ENCODE measurements at places on chromosomes 2 and 18. TPM values are rescaled to one million over a fixed set of nuclear protein-coding genes. Genes with fewer than 3 reads are reported as not detected.

GRCh38 chr2:134276381-134277172, 22.7 kb downstream of the MGAT5 start:
- peaks cover 11% of the 10 kb centered on the region for H3K4me1 ChIP-seq
- no peaks in the 10 kb centered on the region for H3K27me3 ChIP-seq
- no peak for DNase-seq
- H3K27ac ChIP-seq = no peak overlapping the region

- H3K27me3 ChIP-seq = no peaks in the 10 kb centered on the region
- no peak overlapping the region for H3K27ac ChIP-seq
- no peaks in the 10 kb centered on the region for H3K36me3 ChIP-seq
- H3K4me3 ChIP-seq = no peak overlapping the region
- no peaks in the 10 kb centered on the region for H3K4me1 ChIP-seq
These were observed 728.1 kb upstream of the SOX11 start for GRCh38 chr2:4964001-4964540.

DNA sequence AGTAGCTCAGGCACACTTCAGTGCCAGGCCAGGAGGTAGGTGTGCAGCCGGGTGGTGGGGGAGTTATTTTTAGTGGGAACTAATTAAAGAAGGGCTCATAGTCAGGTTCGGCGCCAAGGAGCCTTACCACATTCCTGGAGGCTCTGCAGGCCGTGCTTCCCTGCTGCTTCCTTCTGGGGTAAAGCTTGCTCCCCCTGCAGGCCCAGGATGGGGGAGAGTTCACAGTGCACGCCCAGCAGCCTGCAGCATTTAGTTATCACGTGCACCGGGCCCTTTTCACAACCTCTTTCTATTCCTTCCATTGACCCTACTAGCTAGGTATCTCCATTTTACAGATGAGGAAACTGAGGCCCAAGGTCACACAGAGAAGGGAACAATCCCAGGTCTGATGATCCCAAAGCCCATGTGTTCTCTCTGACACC, 2.5 kb downstream of the KCNF1 start:
- no peak for DNase-seq
- peaks cover 43% of the 10 kb centered on the region for H3K27me3 ChIP-seq
- no peak overlapping the region for H3K4me3 ChIP-seq
- H3K4me1 ChIP-seq = no peaks in the 10 kb centered on the region
- no peak overlapping the region for H3K27ac ChIP-seq

DNA sequence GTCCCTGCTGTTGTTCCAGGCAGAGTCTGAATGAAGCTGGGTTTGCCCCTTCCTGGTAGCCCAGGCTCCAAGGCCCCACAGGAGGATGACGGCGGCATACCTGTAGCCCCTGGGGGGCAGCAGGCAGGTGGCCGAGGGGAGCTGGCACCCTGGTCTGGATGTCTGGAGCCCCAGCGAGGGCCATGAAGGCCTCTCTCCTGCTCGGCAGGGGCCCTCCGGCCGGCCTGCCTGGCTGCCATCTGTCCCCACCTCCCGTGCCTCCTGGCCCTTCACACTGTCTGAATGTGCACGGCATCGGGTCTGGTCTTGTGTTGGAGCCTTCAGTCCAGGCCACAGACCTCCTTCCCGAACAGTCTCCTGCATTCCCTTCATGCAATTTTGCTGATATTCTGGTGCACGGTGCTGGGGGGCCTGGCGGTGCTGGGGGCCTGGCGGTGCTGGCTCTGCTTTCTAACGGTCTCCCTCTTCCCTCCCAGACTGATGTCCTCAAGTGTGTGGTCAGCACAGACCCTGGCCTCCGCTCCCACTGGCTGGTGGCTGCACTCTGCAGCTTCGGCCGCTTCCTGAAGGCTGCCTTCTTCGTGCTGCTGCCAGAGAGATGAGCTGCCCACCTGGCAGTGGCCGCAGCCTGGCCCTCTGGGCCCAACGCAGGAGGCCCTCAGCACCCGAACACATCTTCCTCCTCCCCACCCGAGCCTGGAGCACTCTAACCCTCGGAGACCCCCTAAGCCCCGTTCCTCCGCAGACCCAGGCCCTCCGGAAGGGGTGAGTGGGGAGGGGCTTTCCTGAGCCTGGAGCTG, 13.5 kb downstream of the BOK start:
- no peak for DNase-seq
- H3K4me3 ChIP-seq = no peak overlapping the region
- no peaks in the 10 kb centered on the region for H3K36me3 ChIP-seq
- no peaks in the 10 kb centered on the region for H3K4me1 ChIP-seq
- H3K27ac ChIP-seq = no peak overlapping the region
- no peaks in the 10 kb centered on the region for H3K27me3 ChIP-seq

- H3K4me3 ChIP-seq = no peak overlapping the region
- H3K4me1 ChIP-seq = no peaks in the 10 kb centered on the region
- no peak overlapping the region for H3K27ac ChIP-seq
- H3K27me3 ChIP-seq = no peaks in the 10 kb centered on the region
- no peak for DNase-seq
These were observed 350.8 kb upstream of the NT5C1B start for GRCh38 chr2:18940184-18940583.

- H3K27me3 ChIP-seq = no peaks in the 10 kb centered on the region
- peak; percentile 38 for DNase-seq
- H3K27ac ChIP-seq = no peak overlapping the region
- H3K36me3 ChIP-seq = peaks cover 34% of the 10 kb centered on the region
- H3K4me1 ChIP-seq = peaks cover 15% of the 10 kb centered on the region
- no peak overlapping the region for H3K4me3 ChIP-seq
These were observed 37.6 kb upstream of the MCM6 start for GRCh38 chr2:135913727-135914365.

GRCh38 chr18:61734396-61734795, 158.4 kb downstream of the RNF152 start:
- no peaks in the 10 kb centered on the region for H3K36me3 ChIP-seq
- H3K4me1 ChIP-seq = no peaks in the 10 kb centered on the region
- no peaks in the 10 kb centered on the region for H3K27me3 ChIP-seq
- H3K4me3 ChIP-seq = no peak overlapping the region
- DNase-seq = no peak

DNA sequence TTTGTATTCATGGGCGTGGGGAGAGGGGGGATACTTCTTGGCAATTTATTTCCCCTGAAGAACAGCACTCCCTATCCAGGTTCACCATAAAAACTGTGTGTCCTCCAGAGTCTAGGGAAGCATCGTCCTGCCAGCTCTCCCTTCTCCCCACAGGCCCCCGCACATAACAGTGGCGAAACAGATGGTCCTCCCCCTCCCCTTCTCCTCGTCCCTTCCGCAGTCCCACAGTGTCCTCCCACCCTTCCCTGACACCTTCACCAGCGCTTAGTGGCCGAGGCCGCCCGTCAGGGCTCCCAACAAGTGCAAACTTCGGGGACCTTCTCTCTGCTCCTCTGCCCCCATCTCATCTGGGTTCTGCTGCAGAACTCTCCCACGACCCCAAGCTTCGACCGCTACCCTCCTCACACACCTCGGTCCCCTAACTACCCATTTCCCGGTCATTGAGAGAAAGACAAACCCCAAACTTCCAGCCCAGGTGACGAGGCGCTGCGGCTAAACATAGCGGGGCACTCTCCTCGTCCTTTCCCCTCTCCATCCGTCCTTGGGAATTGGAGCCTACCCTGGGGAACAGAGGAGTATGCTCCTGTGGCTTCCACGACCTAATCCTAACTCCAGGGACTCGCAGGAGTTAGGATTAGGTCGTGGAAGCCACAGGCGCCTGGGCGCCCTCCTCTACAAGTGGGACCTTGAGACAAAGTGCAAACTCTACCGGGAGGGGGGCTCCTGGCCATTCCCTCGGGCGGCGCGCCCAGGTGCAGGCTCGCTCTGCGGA, 971 bp downstream of the ZNF385B start:
- no peak overlapping the region for H3K4me3 ChIP-seq
- H3K36me3 ChIP-seq = no peaks in the 10 kb centered on the region
- H3K27ac ChIP-seq = no peak overlapping the region
- peaks cover 72% of the 10 kb centered on the region for H3K27me3 ChIP-seq
- no peak for DNase-seq

Gene PLCD4
- 0.38 TPM for total RNA-seq

DNA sequence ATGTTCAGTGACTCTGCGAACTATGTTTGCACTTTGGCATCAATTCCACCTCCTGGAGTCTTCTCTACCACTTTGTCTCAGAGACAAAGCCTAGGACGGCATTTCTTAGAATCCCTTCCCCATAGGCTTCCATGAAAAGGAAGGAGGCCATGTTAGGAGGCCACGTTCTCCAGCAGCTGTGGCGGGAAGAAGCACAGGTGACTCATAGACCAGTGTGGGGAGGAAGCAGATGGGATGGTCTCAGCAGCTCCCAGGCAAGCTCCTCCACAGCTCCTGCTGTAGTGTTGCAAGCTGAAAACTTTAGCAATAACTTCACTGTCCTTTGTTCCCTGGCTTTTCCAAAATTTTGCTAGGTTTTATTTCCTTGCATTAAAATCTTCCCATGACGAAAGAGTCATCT, 781.3 kb upstream of the ID2 start:
- H3K4me3 ChIP-seq = no peak overlapping the region
- H3K4me1 ChIP-seq = peaks cover 23% of the 10 kb centered on the region
- peaks cover 4% of the 10 kb centered on the region for H3K36me3 ChIP-seq
- no peaks in the 10 kb centered on the region for H3K27me3 ChIP-seq
- peak overlapping the region; percentile 22 for H3K27ac ChIP-seq

Gene CD207
- not detected for total RNA-seq

Gene ITGB6
- not detected for total RNA-seq

GRCh38 chr2:168607992-168608391, 151.9 kb downstream of the CERS6 start:
- no peak for DNase-seq
- no peaks in the 10 kb centered on the region for H3K27me3 ChIP-seq
- H3K36me3 ChIP-seq = peaks cover 17% of the 10 kb centered on the region
- no peak overlapping the region for H3K4me3 ChIP-seq

Gene FEV
- total RNA-seq = not detected

GRCh38 chr2:96099861-96100798, 16.2 kb downstream of the ADRA2B start:
- H3K36me3 ChIP-seq = peaks cover under 1% of the 10 kb centered on the region
- H3K27me3 ChIP-seq = peaks cover 6% of the 10 kb centered on the region
- no peak overlapping the region for H3K4me3 ChIP-seq
- H3K4me1 ChIP-seq = no peaks in the 10 kb centered on the region
- H3K27ac ChIP-seq = no peak overlapping the region

GRCh38 chr18:59917422-59917821, 17.6 kb downstream of the PMAIP1 start:
- H3K4me3 ChIP-seq = no peak overlapping the region
- DNase-seq = no peak
- H3K27ac ChIP-seq = no peak overlapping the region
- peaks cover 23% of the 10 kb centered on the region for H3K4me1 ChIP-seq
- H3K36me3 ChIP-seq = no peaks in the 10 kb centered on the region

DNA sequence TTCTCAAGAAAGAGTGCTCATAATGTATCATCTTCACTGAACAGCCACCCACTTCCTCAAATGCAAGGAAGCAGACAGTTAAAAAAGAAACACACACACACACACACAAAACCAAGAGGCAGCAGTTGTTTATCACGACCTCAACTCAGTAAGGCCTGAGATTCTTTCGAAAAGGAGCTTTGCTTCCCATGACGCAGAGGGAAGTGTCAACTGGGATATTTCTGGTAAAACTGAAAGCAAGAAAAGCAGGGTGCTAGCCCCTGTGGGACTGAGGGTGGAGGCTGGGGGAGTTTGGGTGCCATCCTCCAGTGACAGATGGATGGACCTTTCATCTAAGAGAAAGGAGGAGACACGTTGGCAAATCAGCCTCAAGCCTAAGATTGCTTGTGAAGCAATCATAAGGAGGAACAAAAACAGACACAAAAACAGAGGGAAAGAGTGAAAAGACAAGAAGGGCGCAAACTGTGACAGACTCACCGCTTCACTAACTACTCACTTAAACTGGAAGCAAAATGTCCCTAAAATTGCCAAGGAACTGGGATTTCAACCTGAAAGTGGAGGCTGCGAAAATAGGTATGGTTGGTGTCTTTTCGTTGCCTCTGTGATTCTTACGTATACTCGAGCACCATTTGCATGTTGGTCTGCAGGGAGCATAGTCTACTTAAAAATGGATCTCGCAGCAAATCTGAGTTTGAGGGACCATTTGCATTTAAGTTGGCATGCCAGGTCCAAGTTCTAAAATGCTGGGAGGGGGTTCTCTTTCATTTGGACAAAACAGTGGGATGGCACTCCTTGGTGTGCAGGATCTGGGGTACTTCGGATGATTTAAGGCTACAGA, at the start of gene ARHGAP25:
Gene ARHGAP25 (plus strand): TSS at position 124 of the 838 bp plus-strand sequence. CDS start 389 bp downstream, at position 513.
- no peak within 1 kb of the TSS for H3K4me3 ChIP-seq
- peaks cover 38% of the 10 kb centered on the region for H3K36me3 ChIP-seq
- peak; percentile 68 for DNase-seq
- no peak within 1 kb of the TSS for H3K27ac ChIP-seq

Gene AP1S3
- 6.9 TPM for total RNA-seq

- no peak overlapping the region for H3K27ac ChIP-seq
- H3K36me3 ChIP-seq = no peaks in the 10 kb centered on the region
- no peak overlapping the region for H3K4me3 ChIP-seq
These were observed 185.2 kb upstream of the EPC2 start for GRCh38 chr2:148459377-148459778.

DNA sequence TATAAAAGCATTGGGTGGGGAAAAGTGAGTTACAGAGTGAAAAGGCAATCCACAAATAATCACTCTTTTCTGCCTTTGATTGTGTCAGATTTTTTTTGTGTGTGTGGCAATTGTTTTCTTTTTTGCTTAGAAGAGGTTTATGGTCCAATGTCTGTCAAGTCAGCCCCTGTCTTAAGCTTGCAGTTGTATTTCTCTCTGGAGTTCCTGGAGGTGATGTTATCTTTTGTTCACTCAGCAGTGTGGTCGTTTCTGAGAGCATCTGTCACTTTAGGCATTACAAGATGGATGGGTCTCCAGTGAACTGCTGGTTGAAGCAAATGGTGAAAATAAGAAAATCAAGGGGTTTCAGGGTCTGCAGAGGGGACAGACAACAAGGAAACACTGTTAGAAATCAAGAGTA, 121.3 kb downstream of the GREB1L start:
- H3K4me1 ChIP-seq = no peaks in the 10 kb centered on the region
- no peak overlapping the region for H3K27ac ChIP-seq
- no peaks in the 10 kb centered on the region for H3K36me3 ChIP-seq

Gene CHRNG
- not detected for total RNA-seq

Gene ZNF516
- total RNA-seq = 5.0 TPM

Gene WIPF1
- total RNA-seq = 590 TPM

Gene PRSS56
- not detected for total RNA-seq

- DNase-seq = no peak
- no peak overlapping the region for H3K4me3 ChIP-seq
- no peaks in the 10 kb centered on the region for H3K4me1 ChIP-seq
- no peaks in the 10 kb centered on the region for H3K36me3 ChIP-seq
These were observed 32.5 kb upstream of the KCNE4 start for GRCh38 chr2:223019390-223019930.

GRCh38 chr2:134379293-134379692, 125.4 kb downstream of the MGAT5 start:
- H3K27ac ChIP-seq = no peak overlapping the region
- H3K4me1 ChIP-seq = no peaks in the 10 kb centered on the region
- no peaks in the 10 kb centered on the region for H3K27me3 ChIP-seq

GRCh38 chr2:47512581-47513083, 109.7 kb downstream of the MSH2 start:
- H3K27ac ChIP-seq = no peak overlapping the region
- peaks cover 19% of the 10 kb centered on the region for H3K4me1 ChIP-seq
- no peak for DNase-seq
- no peaks in the 10 kb centered on the region for H3K27me3 ChIP-seq
- H3K4me3 ChIP-seq = no peak overlapping the region
- peaks cover 5% of the 10 kb centered on the region for H3K36me3 ChIP-seq

GRCh38 chr2:8526403-8526696, 155.5 kb upstream of the ID2 start:
- DNase-seq = no peak
- H3K4me3 ChIP-seq = no peak overlapping the region
- H3K36me3 ChIP-seq = peaks cover 17% of the 10 kb centered on the region
- peaks cover 53% of the 10 kb centered on the region for H3K4me1 ChIP-seq
- no peak overlapping the region for H3K27ac ChIP-seq

Data from activated CD4-positive, alpha-beta memory T cell treated with anti-CD3 and anti-CD28 coated beads, Interleukin-2, amount 10 ng/mL, durations not matched to agents 7 days and 5 days (primary cell).